Activated naive CD8-positive, alpha-beta T cell treated with anti-CD3 and anti-CD28 coated beads for 36 hours (primary cell): ENCODE measurements at places on chromosomes 13 and 19. TPM values are rescaled to one million over a fixed set of nuclear protein-coding genes. Genes with fewer than 3 reads are reported as not detected.

GRCh38 chr13:42970824-42971690 lies 21.0 kb downstream of the EPSTI1 start:
- peak; percentile 29 for DNase-seq
- no peaks in the 10 kb centered on the region for H3K27me3 ChIP-seq
- H3K4me1 ChIP-seq = peaks cover 7% of the 10 kb centered on the region
- H3K36me3 ChIP-seq = peaks cover 10% of the 10 kb centered on the region
- H3K27ac ChIP-seq = no peak overlapping the region
- H3K4me3 ChIP-seq = no peak overlapping the region

DNA sequence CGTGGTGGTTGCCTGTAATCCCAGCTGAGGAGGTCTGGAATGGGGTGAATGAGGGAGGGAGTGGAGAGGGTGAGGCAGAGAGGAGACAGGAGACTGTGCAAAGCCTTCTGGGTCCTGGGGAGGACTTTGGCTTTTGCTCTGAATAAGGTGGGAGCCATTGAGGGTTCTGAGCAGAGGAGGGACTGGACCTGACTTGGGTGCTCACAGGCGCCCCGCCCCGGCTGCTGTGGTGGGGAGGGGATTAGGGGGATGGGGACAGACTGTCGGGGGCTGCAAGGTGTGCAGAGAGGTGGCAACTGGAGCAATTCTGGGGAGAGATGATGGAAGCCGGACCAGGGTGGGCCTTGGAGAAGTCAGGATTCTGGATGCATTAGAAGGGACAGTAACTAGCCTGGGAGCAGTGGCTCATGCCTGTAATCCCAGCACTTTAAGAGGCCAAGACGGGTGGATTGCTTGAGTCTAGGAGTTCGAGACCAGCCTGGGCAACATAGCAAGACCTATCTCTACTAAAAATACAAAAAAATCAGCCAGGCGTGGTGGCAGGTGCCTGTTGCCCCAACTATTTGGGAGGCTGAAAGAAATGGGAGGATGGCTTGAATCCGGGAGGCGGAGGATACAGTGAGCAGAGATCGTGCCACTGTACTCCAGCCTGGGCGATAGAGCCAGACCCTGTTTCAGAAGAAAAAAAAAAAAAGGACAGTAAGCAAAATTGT lies 16.1 kb upstream of the NANOS3 start:
- peaks cover 37% of the 10 kb centered on the region for H3K4me1 ChIP-seq
- no peak for DNase-seq
- peaks cover 14% of the 10 kb centered on the region for H3K27me3 ChIP-seq
- peak overlapping the region; percentile 95 for H3K4me3 ChIP-seq
- no peaks in the 10 kb centered on the region for H3K36me3 ChIP-seq
- peak overlapping the region; percentile 97 for H3K27ac ChIP-seq

DNA sequence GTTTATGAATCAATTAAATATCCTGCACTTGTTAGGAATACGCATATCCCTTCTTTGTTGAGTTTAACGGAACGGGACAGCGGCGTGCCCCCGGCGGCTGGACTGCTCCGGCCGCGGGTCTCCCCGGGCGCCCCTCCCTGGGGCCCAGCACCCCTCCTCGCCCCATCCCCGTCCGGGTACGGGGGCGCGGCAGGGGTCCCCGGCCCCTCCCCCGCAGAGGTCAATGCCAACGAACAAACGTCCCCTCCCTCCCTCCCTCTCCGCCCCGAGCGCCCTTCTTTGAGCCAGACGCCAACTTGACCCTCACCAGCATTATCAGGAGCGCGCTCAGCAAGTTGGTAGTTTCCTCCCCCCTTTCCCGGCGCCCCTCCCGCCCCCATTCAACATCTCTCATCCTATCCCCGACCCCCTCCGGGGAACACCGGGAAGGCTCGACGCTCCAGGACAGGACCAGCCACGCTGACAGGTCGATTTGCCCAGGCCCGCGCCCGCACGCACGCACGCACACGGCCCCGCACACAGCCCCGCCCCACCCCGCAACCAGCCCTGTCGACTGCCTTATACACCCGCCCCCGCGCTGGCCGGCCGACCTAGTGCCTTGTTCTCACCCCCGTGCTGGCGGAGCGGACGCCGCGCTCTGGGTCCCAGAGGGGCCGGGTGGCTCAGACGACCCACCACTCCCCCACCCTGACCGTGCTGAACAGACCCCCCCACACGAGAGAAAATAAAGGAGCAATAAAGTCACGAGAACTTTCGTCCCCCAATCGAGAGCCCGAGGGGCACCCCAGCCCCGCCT lies 5.0 kb downstream of the LYL1 start:
- H3K27me3 ChIP-seq = peaks cover 52% of the 10 kb centered on the region
- peak overlapping the region; percentile 50 for H3K4me3 ChIP-seq
- DNase-seq = no peak
- no peak overlapping the region for H3K27ac ChIP-seq
- H3K4me1 ChIP-seq = peaks cover 41% of the 10 kb centered on the region

- H3K4me3 ChIP-seq = no peak overlapping the region
- peaks cover 76% of the 10 kb centered on the region for H3K27me3 ChIP-seq
- DNase-seq = no peak
- H3K36me3 ChIP-seq = no peaks in the 10 kb centered on the region
- no peak overlapping the region for H3K27ac ChIP-seq
Observed at GRCh38 chr19:5332501-5332900, 8.1 kb downstream of the PTPRS start.

GRCh38 chr13:93259527-93260080 lies 33.0 kb downstream of the GPC6 start:
- H3K36me3 ChIP-seq = no peaks in the 10 kb centered on the region
- H3K4me3 ChIP-seq = no peak overlapping the region
- no peaks in the 10 kb centered on the region for H3K4me1 ChIP-seq

DNA sequence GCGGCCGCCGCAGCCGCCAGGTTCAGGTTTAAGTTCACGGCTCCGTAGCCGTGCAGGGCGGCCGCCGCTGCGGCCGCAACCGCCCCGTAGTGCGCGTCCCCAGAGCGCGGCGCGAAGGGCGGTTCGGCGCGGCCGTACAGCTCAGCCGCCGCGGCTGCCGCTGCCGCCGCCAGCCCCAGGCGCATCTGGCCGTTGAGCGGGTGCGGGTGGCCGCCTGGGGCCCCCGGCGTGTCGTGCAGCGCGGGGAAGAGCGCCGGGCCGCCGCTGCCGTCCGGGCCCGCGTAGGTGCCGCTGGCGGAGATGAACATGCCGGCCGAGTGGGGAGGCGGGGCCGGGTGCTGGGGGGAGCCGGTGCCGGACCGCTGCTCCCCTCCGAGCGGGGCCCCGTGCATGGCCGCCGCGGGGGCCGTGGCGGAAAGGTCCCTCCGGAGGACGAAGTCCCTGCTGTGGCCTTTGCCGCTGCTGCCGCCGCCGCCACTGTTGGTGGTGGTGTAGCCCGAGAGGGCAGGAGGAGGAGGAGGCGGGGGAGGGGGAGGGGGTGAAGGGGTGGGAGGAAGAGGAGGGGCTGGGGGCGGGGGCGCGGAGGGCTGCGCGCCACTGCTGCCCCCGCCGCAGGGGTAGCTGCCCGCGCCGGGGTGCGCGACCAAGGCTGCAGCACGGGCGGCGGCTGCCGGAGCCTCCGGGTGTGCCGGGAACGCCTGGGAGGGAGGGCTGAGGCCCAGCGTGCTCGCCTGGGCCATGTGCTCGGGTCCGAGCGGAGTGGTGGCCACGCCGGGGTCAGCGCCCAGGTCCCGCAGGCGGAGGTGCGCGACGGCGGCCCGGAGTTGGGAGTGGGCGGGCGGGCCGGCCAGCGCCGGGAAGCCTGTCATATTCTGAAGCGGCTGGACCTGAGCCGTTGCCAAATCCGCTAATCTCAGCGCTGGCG lies 654 bp downstream of the ZIC5 start:
- H3K27ac ChIP-seq = no peak overlapping the region
- no peak overlapping the region for H3K4me3 ChIP-seq
- peaks cover 8% of the 10 kb centered on the region for H3K36me3 ChIP-seq
- DNase-seq = no peak
- peaks cover 21% of the 10 kb centered on the region for H3K4me1 ChIP-seq

DNA sequence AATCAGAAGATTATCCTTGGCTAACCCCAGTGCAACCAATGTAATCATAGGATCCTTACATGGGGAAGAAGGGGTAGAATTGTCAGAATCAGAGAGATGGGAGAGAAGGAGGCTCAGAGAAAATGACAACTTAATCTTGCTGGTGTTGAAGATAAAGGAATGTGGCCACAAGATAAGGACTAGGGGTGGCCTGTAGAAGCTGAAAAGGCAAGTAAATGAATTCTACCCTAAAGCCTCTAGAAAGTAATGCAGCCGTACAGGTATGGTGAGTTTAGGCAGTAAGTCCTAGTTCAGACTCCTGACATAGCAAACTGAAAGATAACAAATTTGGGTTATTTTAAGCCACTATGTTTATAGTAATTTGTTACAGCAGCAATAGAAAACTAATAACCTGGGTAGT lies 718.5 kb downstream of the SLITRK6 start:
- H3K36me3 ChIP-seq = no peaks in the 10 kb centered on the region
- H3K4me3 ChIP-seq = no peak overlapping the region
- no peak for DNase-seq
- no peaks in the 10 kb centered on the region for H3K27me3 ChIP-seq
- H3K4me1 ChIP-seq = no peaks in the 10 kb centered on the region

GRCh38 chr19:55088021-55088451 lies 12.4 kb downstream of the EPS8L1 start:
- no peak overlapping the region for H3K4me3 ChIP-seq
- DNase-seq = no peak
- H3K36me3 ChIP-seq = peaks cover 29% of the 10 kb centered on the region

- H3K4me3 ChIP-seq = no peak overlapping the region
- peaks cover 19% of the 10 kb centered on the region for H3K4me1 ChIP-seq
- no peaks in the 10 kb centered on the region for H3K27me3 ChIP-seq
- H3K27ac ChIP-seq = no peak overlapping the region
- peak; percentile 78 for DNase-seq
Observed at GRCh38 chr19:42440357-42441048, 2.2 kb downstream of the CXCL17 start.

DNA sequence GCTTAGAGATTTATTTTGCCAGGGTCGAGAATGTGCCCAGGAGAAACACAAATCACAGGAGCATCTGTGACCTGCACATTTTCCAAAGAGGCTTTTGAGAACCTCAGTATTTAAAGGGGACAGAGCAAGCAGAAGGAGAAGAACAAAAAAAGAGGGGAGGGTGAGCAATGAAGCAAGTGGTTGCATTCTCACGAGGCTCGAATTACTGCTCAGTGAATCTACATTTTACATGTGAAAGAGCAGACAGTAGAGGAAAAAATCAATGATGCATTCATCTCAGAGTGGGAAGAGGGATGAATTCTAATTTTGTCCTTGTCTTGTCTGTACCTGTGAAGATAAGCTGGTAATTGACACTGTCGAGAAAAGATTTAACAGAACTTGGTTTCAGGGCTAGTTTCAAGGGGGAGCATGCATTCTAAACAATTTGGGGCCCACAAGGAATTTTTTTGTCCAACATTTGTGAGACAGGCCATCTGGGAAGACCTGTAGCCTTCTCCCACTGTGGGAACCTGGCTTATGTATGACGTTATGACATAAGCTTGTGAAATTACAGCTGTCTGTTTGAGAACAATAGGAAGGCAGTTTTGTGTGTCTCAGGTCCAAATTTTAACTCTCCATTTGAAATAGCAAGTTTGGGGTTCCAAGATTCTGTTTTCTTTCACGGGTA lies 855.1 kb downstream of the SLITRK5 start:
- no peak overlapping the region for H3K4me3 ChIP-seq
- no peak for DNase-seq
- H3K4me1 ChIP-seq = no peaks in the 10 kb centered on the region
- no peak overlapping the region for H3K27ac ChIP-seq

GRCh38 chr19:30802424-30803013 lies 430.3 kb downstream of the ZNF536 start:
- no peaks in the 10 kb centered on the region for H3K4me1 ChIP-seq
- DNase-seq = no peak
- H3K27me3 ChIP-seq = peaks cover 11% of the 10 kb centered on the region
- no peak overlapping the region for H3K27ac ChIP-seq
- H3K4me3 ChIP-seq = no peak overlapping the region
- no peaks in the 10 kb centered on the region for H3K36me3 ChIP-seq

DNA sequence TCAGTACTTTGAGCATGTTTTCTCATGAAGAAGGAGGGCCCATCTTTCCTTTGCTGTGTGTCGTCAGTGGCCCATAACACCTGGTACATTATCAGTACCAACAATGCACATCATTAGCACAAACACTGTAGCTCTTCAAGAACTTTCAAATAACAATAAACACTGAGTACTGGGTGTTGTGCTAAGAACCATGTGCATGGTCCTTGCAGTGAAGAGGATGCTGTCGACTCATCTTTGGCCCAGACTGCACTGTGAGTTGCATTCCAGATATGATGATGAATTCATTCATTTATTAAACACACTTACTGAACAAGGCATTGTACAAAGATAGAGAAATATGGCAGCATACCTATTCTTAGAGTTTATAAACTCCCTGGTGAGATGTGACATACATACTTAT lies 55.8 kb downstream of the FLT3 start:
- no peaks in the 10 kb centered on the region for H3K27me3 ChIP-seq
- no peak overlapping the region for H3K4me3 ChIP-seq
- no peak for DNase-seq
- H3K27ac ChIP-seq = no peak overlapping the region

GRCh38 chr13:41017817-41018601 lies 1.1 kb downstream of the ELF1 start:
- peaks cover 49% of the 10 kb centered on the region for H3K4me1 ChIP-seq
- peak overlapping the region; percentile 93 for H3K27ac ChIP-seq
- DNase-seq = no peak
- no peaks in the 10 kb centered on the region for H3K27me3 ChIP-seq

GRCh38 chr19:3184847-3185460 lies 776 bp upstream of the NCLN start:
- peaks cover 48% of the 10 kb centered on the region for H3K4me1 ChIP-seq
- H3K36me3 ChIP-seq = peaks cover 34% of the 10 kb centered on the region
- H3K27ac ChIP-seq = peak overlapping the region; percentile 97

- H3K4me3 ChIP-seq = no peak overlapping the region
- H3K4me1 ChIP-seq = peaks cover 27% of the 10 kb centered on the region
- H3K27me3 ChIP-seq = no peaks in the 10 kb centered on the region
- no peak overlapping the region for H3K27ac ChIP-seq
- no peaks in the 10 kb centered on the region for H3K36me3 ChIP-seq
Observed at GRCh38 chr19:18049385-18049784, 37.3 kb downstream of the IL12RB1 start.

DNA sequence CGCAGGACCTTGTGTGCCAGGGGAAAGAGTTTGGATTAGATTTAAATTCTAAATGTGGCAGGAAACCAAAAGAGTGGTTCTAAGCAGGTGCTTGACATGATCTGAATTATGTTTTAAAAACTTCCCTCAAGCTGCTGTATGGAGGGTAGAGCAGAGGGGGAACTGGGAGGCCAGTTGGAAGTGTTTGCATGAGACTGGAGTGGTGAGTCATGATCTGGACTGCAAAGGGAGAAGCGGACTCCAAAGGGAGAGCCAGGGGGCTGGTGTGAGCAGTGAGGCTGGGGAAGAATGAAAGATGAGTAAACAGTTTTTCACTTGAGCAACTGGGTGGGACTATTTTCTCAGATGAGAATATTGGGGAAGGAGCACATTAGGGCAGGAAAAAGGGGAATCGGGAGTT lies 206.1 kb downstream of the DNAJC15 start:
- no peaks in the 10 kb centered on the region for H3K36me3 ChIP-seq
- no peaks in the 10 kb centered on the region for H3K4me1 ChIP-seq
- DNase-seq = no peak
- H3K27ac ChIP-seq = no peak overlapping the region
- no peak overlapping the region for H3K4me3 ChIP-seq

The TPP2 gene
- 78.4 TPM for total RNA-seq

The CRX gene
- total RNA-seq = not detected

The ZNF729 gene
- not detected for total RNA-seq

The CYP2A6 gene
- 0.27 TPM for total RNA-seq

The FLT3 gene
- not detected for total RNA-seq

The SLITRK6 gene
- not detected for total RNA-seq

The ZNF726 gene
- total RNA-seq = 17.5 TPM

The MIA gene
- total RNA-seq = not detected

The GARRE1 gene
- 7.5 TPM for total RNA-seq

The OR4F17 gene
- not detected for total RNA-seq

The IRGC gene
- not detected for total RNA-seq

The TMEM205 gene
- total RNA-seq = 22.5 TPM
